ENCODE measurements at places on chromosomes 13 and 19.

DNA sequence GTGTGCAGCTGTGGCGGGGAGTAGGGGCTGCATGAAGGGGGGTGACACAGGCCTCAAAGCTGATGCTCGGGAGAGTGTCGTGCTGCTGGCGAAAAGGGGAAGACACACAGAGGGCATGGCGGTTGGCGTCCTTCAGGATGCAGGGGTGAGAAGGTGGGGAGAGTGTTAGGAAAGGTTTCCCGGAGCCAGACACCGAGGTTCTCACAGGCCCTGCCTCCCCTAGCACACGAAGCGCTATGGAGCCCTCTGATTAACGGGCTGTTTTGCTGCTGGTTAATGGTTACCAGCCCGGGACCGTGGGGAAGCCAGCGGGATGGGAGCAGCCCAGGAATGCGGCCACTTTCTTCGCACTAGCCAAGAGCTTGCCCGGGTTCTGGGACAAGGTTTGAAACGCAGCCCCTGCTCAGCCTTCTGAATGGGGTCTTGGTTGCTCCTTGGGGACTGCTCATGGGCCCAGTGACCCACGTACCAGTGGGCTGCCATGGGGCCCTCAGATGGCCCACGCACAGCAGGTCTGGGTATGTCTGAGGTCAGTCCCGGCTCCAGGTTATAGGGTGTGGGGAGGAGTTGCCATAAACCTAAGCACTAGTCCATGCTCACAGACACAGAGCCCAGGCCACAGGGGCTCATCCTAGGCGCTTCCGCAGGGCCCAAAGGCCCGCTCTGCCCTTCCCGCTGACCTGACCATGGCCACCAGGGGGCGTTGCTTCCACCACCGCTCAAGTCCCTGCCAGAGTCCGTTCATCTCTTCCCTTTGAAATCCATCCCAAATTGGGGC, 31.3 kb upstream of the ISYNA1 start:
- DNase-seq = no peak

DNA sequence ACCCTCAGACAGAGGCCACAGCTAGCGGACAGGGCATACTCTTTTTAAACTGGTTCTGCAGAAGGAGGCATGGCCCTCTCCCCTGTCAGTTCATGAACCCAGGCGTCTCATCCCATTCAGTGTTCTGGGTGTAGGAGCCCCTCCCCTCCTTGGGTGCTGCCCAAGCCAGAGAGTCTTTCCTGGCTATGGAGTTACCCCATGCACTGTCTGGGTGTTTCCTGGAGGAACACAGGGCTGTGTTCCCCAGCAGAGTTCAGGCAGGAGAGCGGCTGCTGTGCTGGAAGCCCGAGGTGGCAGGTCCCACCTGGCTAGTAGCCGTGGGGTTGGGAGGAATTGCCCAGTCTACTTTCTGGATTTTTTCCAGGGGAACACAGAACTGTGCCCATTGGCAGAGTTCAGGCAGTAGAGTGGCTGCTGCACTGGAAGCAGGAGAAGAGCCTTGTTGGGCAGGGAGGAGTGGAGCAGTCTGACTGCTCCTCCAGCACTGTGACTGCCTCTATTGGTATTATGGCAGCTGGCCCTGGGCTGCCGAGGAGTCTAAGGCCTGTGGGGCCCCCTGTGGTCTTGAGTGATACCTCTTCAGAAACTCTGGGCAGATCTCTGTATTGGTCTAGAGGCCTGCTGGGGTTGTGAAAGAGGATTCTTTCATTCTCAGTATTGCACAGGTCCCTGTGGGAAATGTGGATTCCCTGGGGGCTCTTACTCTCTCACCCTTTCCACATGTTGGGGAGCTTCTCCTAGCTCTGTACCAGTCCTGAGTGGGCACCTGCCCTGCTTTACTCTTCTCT, 168.3 kb downstream of the PCDH20 start:
- no peak for DNase-seq

DNA sequence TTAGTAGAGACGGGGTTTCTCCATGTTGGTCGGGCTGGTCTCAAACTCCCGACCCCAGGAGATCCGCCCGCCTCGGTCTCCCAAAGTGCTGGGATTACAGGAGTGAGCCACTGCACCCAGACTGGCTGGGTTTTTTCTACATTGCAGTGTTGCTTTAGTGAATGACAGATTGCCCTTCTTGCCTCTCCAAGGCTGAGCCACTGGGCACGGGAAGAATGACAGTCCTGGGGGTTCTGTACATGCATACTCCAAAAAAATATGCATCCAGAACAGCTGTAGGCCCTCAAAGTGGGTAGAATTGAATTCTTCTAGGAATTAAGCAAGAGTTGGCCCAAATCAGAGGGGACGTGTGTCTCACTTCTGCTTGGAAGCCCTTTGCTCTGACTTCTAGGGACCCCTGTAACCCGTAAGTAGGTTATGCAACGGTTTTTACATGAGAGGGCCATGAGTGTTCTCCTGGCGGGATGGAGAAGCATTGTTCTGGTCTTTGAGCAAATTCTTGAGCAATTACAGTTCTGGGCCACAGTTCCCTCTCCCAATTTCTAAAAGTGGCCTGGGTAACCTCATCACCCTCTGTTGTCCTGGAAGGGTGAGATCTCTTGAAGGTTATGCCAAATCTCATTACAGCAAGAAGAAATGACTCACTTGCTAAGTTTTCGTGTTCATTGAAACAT, 3.6 kb downstream of the ACTN4 start:
- DNase-seq = no peak

- no peak for DNase-seq
Observed at GRCh38 chr19:11087870-11088505, 1.3 kb upstream of the LDLR start.

GRCh38 chr19:28020619-28021258, 1192.2 kb downstream of the UQCRFS1 start:
- DNase-seq = no peak

DNA sequence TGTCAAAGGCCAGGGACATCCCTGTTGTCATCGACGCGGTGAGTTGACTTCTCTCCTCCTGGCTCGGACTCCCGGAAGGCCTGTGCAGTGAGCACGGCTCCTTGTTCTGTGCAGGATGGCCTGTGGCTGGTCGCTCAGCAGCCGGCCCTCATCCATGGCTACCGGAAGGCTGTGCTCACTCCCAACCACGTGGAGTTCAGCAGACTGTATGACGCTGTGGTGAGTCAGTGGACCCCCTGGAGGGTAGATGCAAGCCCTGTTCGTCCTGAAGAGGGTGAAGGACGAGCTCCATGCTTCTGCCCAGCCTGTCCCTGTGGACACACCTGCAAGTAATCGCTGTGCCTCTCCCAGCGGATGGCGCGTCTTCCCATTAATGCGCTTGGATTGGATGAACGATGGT, 19.2 kb downstream of the NAXD start:
- DNase-seq = no peak
